ENCODE measurements at places on chromosomes 6 and 20.
A peak's percentile ranks its signal among the peaks of the same experiment; 100 is the strongest.

- no peak for DNase-seq
These were observed 64.3 kb downstream of the ZFP64 start for GRCh38 chr20:52127309-52127708.

DNA sequence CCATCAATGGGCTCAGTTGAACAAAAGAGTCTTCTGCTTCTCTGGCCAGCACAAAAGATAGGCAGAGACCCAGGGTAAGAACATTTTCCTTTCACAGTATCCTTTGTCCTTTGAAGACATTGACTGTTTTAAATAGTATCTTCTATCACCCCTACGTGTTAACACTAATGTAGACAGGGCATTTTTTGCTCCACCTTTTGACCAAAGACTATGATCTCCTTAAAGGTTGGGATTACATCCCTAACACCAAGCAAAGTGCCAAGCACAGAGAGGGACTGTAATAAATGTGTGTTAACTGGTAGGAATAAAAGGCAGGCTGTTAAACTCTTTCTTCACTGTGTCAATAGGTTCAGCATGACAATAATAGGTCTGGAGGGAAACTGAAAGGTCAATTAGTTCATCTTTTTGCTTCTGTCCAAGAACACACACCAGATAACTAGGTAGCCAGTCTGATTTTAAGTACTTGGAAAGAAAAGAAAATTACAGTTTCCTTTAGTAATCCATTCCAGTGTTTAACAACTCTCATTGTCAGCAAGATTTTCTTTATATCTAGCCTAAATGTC, 63.6 kb upstream of the NOX3 start:
- DNase-seq, result no peak

DNA sequence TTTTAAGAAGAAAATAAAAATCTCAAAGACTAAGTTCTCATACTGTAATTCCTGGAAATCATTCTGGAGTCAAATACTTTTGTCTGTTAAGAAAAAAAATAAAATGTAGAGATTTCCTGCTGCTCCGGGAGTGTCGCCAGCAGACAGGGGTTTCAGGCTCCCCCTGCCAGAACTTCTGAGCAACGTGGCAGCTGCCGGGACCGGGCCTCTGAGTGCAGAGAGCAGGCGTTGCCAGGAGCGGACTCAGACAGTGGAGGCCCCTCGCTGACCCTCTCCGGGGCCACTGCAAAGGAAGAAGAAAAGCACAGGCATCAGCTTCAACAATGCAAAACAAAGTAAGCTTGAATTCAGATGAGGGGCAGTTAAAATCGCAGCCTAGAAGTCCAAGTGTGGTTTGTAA, 95.5 kb downstream of the THBS2 start:
- DNase-seq, result peak; percentile 81

GRCh38 chr6:111552958-111553357, 52.7 kb downstream of the TRAF3IP2 start:
- DNase-seq, result no peak

DNA sequence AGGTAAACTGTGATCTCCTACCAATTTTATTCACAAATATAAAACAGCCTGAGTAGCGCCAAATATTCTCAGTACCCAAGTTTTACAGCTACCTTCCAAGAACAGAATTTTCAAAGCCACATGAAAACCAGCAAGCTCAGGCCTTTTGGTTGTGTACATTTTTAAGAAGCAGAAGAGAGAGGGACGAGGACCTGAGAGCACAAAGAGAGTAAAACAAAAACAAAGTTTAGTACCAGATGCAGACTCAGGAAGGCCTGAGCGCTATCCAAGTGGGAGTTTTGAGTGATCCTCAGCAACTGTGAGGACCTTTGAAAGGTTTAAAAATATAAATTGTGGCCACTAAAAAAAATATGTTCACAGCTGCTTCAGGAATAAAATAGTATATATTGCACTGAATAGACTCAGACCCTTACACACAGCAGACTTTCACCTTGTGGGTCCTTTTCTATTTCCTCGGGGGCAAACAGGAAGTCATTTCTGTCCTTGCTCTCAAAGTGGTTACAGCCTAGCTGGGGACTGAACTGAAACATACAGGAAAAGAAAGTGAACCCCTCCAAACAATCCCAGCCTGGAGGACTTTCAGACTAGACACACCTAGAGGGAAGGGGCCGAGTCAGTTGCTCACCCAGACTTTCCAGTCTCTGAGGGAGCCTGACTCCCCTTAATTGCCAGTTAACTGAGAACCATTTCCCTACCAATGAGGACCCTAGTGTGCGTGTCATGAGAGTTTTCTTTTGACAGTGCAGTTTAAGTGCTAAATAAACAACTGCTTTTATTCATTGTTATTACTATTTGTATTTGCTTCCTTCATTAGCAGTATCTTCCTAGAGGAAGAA, 48.5 kb upstream of the NT5E start:
- no peak for DNase-seq

DNA sequence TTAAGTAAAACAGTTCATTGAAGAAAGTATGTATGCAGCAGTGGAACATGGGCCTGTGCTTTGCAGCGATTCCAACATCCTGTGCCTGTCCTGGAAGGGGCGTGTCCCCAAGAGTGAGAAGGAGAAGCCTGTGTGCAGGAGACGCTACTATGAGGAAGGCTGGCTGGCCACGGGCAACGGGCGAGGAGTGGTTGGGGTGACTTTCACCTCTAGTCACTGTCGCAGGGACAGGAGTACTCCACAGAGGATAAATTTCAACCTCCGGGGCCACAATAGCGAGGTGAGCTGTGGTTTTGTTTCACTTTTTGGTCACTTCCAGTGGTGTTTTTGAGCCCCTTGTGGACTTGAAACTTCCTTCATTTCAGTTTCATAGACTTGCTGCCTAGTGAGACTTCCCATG, 1.7 kb downstream of the TULP4 start:
- DNase-seq, result no peak

DNA sequence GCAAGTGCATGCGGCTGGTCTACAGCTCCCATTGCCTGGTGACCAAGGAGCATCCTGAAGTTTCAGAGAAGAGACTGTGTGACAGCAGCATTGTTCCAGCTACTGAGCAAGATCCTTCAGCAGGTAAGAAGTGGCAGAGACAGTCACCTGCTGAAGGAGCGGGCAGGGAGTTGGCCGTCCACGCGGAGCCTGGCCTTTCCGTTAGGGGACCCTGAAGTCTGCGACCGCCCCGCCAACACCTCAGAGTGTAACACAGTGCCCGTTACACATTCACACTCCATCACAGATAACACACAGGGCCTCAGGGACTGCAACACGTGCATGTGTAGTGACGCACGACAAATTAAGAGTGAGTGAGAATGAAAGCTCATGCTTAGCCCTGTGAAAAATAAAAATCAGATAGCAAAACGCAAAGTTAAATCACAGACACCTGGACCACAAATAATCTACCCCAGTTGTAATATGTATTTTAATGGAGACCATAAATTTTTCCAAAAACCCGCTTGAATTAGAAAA, 94.2 kb downstream of the IRF4 start:
- no peak for DNase-seq

DNA sequence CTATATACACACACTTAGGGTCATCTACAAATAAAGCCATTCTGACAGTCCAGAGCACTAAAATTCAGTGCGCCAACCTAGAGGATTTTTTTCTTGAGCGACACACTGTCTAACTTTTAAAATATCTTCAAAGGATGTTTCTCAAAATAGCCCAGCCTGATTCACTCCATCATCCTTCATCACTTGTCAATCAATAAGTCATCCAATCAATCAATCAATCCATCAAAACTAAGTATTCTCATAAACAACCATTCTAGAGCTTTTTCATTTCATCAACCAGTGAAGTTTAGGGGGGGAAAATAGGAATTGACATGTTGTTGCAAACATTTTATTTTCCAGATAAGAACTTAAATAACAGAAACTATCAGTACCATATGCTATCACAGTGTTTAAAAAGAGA, 183.2 kb downstream of the HDGFL1 start:
- DNase-seq, result no peak

DNA sequence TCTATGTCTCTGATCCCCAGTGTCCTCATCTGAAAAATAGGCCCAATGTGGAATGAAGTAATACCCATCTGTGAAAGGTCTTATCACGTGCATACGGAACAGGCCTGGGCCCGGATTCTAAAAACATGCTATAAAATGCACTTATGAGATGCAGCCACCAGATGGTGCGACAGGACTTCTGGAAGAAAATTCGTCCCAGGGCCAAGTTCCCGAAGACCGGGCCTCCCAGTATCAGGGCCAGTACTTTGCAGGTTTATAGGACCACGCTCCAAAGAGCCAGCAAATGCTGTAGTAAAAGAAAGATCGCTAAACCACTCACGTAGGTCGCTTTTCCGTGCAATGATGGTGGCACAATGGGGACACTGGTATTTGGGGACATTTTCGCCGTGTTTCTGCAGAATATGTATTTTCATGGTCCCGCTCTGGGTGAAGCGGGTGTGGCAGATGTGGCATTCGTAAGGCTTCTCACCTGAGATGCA, 10.6 kb downstream of the CTCFL start:
- peak; percentile 77 for DNase-seq

- DNase-seq, result no peak
These were observed 509.8 kb upstream of the JARID2 start for GRCh38 chr6:14735956-14736486.

DNA sequence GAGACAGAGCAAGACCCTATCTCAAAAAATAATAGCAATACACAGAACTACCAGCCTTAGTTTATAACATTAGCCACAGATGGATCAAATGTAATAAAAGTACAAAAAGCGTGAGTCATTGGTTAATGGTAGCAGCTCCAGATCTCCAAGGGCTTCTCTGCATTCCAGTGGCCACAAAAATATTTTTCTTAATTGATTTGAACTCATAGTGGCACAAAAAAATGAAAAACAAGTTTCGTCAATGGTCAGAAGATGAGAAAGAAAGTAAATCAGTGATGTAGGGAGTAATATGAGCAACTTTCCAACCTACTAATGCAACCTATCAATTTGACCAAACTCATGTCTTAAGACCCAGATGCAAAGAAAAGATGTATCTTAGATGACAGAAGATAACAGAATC, 79.6 kb downstream of the CEP57L1 start:
- peak; percentile 21 for DNase-seq

- no peak for DNase-seq
These were observed 26.7 kb upstream of the TTPAL start for GRCh38 chr20:44448753-44449546.

GRCh38 chr6:7106215-7106751, 1.5 kb upstream of the RREB1 start:
- no peak for DNase-seq

DNA sequence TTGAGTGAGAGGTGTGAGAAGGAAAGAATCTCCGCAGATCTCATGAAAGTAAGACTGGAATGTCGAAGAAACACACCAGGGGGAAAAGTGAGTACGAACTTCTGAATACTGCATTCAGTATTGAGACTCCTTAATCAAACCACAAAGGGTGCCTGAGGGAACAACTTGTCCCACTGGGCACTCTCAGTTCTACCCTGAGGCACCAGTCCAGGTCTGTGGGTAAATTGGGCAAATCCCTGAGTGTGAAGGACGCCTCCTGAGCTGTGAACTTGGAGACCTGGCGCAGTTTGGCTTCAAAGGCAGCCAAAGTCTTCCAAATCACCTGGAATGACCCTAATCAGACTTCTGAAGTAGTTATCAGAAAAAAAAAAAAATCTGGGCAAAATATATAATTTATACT, 329.7 kb downstream of the BTBD9 start:
- peak; percentile 82 for DNase-seq

DNA sequence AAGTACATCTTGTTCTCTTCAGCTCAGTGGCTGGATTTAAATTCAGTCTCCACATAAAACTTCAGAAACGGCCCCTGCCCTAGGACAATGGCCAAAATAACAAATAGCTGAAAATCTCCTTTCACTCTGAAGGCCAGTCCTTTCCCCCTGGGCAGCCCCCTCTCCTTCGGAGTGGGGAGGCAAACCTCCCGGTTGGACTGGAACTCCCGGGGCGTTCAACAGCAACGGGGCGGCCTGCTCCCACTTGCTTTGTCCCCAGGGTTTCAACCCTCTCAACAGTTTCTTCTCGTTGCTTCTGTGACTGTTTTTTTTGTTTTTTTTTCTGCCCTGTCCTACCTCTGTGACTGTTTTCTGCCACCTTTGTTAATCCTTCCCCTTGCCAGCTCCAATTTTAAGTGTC, 102.6 kb upstream of the DUSP22 start:
- no peak for DNase-seq

DNA sequence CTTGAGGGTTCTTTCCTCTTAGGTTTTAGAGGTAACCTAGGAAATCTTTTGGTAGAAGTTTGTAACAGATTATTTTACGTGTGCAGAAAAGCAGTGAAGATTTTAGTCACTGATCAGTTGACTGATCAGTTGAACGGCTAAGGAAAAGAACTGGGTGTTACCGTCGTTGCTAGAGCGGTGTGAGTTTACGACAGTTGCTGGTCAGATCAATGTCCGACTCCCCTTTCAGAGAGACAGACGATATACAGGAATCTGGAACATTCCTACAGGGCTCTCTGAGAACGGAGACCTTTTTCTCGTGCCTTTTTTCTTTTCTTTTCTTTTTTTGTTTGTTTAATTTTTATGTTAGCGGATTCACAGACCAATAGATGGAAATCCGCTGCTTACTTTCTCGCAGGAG, 132.1 kb upstream of the ZNF184 start:
- no peak for DNase-seq

DNA sequence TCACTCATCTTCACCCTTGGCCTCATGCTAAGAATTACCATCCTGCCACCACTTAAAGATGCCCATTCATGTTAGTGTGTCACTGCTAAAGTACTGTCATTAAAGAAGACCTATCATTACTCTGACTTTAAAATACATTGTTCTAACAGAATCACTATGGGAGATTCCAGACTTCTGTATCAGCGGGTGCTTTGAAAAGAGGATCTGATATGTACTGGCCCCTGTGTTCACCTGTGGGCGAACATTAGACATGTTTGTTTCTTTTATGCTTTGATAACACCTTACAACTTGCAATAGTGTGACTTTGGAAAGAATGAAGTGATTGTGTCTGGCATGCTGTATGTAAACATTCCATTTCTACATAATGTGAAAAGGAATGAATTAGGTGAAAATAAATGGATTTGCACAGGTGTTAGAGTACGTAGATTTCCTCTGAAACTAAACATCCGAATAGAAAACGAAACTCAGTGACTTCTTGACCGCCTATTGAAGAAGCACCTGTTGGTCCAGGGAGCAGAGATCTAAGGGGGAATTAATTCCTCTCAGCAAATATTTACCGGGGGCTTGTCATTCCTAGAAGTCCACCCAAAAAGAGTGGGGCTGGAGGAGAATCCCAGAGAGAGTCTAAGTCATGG, 132.3 kb downstream of the CARMIL1 start:
- DNase-seq, result no peak

GRCh38 chr6:112253498-112253840, 898 bp downstream of the LAMA4 start:
- peak; percentile 53 for DNase-seq

DNA sequence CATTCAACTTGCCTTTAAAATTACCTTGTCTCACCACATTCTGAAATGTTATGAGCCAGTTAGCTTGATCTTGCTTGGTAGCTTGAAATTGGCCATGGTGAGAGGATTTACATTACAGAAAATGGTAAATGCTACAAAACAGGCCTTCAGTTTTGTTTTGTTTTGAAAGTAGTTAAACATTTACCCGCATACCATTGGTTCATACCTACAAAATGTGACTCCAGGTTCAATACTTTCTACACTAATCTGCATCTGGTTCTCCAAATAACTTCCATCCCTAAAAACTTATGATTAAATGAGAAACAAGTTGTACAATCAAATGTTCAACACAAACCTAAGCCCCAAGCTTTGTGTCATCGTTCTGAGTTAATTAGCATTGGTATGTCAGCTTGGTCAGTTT, 30.5 kb upstream of the MYBL2 start:
- no peak for DNase-seq

GRCh38 chr6:14743144-14743473, 502.8 kb upstream of the JARID2 start:
- no peak for DNase-seq

All from astrocyte of the hippocampus (primary cell).